ENCODE measurements at places on chromosomes 5 and 9. TPM values are rescaled to one million over a fixed set of nuclear protein-coding genes. Genes with fewer than 3 reads are reported as not detected.

The LHX3 gene
- total RNA-seq, result not detected

The CDKN2A gene
- total RNA-seq, result 1.0 TPM

The ADAMTS16 gene
- total RNA-seq, result not detected

The FAM169A gene
- 4.0 TPM for total RNA-seq

The INSL4 gene
- not detected for total RNA-seq

The PCDHGA3 gene
- total RNA-seq, result 1.2 TPM

The HINT2 gene
- total RNA-seq, result 11.5 TPM

The NIPBL gene
- total RNA-seq, result 44.4 TPM

The CAMK4 gene
- 0.28 TPM for total RNA-seq

The PFN3 gene
- total RNA-seq, result not detected

The HTR4 gene
- not detected for total RNA-seq

The PRRC2B gene
- total RNA-seq, result 63.8 TPM

The MAMDC2 gene
- 6.7 TPM for total RNA-seq

The REXO4 gene
- total RNA-seq, result 16.2 TPM

The C6 gene
- not detected for total RNA-seq

The STPG3 gene
- total RNA-seq, result not detected

The CEL gene
- total RNA-seq, result 0.17 TPM

The EFCAB9 gene
- not detected for total RNA-seq

The SPATA31A3 gene
- total RNA-seq, result not detected

The ARSI gene
- total RNA-seq, result 0.68 TPM

The CORO2A gene
- 1.7 TPM for total RNA-seq

The CNTNAP3 gene
- 57.2 TPM for total RNA-seq

The SV2C gene
- not detected for total RNA-seq

The NIM1K gene
- total RNA-seq, result 0.05 TPM

The SUSD3 gene
- total RNA-seq, result not detected

The LHX2 gene
- total RNA-seq, result not detected

The ROPN1L gene
- 0.68 TPM for total RNA-seq

The IL31RA gene
- 0.19 TPM for total RNA-seq

The SPOCK1 gene
- 7.0 TPM for total RNA-seq

The NMUR2 gene
- total RNA-seq, result not detected

The ST8SIA4 gene
- total RNA-seq, result 3.1 TPM

The VCAN gene
- 5.7 TPM for total RNA-seq

The SHISAL2B gene
- total RNA-seq, result not detected

The ABO gene
- total RNA-seq, result under 0.01 TPM

The TMEM174 gene
- total RNA-seq, result not detected

The EXOSC2 gene
- total RNA-seq, result 31.9 TPM

The IFNA2 gene
- not detected for total RNA-seq

The TBC1D2 gene
- 4.8 TPM for total RNA-seq

The SLC31A1 gene
- total RNA-seq, result 13.4 TPM

The STOML2 gene
- 202 TPM for total RNA-seq
